AG09319 (cell line): ENCODE measurements at places on chromosomes 7 and 10.

GRCh38 chr10:12906051-12906541 is 95.4 kb downstream of the CCDC3 start:
- DNase-seq, result no peak

DNA sequence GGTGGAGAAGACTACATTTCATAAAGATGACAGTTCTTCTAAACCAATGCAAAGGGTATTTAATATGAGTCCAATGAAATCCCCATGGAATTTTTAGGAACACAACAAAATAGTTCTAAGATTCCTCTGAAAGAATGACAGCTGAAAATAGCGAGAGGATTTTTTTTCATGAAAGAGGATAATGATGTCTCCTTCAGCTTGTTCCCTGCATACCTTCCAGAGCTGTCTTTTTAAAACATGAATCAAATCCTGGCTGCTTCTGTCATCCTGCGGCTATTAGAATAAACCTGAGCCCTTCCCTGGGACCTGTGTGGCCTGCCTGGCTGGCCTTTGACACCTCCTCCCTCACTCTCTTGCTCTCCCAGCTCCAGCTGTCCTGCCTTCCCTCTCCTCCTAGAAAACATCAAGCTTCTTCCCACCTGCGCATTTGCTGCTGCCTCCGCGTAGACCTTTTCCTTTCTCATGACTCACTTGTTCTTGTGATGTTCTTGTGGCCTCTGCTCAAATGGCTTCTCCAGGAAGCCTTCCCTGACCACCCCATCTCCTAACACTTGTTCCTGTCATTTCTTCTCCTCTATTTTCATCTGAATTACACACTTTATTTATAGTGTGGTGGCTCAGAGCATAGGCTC is 57.4 kb downstream of the EEPD1 start:
- no peak for DNase-seq

DNA sequence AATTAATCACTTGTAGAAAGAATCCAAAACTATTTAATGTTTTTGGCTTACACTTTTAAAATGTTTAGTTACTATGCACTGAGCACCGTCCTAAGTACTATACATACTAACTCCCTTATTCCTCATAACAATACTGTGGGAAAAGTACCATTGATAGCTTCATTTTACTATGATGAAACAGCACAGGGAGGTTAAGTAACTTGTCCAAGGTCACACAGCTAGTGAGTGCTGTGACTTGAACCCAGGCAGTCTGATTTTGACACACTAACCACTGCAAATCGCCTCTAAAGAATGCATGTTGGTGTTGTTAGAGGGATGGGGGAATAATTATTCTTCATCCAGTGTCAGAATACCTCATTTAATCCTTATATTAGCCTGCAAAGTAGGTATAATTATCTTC is 1.9 kb upstream of the RELN start:
- DNase-seq, result no peak

- DNase-seq, result no peak
Measured at GRCh38 chr7:97418312-97418711, 300.8 kb downstream of the SDHAF3 start.

DNA sequence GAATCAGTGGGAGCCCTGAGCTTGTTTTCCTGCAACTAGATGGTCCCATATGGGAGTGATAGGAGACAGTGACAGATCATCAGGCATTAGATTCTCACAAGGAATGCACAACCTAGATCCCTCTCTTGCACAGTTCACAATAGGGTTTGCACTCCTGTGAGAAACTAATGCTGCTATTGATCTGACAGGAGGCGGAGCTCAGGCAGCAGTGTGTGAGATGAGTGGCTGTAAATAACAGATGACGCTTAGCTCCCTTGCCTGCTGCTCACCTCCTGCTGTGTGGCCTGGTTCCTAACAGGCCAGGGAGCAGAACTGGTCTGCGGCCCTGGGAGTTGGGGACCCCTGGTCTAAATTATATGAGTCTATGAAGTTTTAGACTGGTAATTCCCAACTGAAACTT is 3.9 kb downstream of the MIOS start:
- DNase-seq, result no peak

- no peak for DNase-seq
Measured at GRCh38 chr10:2150288-2150687, 413.0 kb upstream of the ADARB2 start.

DNA sequence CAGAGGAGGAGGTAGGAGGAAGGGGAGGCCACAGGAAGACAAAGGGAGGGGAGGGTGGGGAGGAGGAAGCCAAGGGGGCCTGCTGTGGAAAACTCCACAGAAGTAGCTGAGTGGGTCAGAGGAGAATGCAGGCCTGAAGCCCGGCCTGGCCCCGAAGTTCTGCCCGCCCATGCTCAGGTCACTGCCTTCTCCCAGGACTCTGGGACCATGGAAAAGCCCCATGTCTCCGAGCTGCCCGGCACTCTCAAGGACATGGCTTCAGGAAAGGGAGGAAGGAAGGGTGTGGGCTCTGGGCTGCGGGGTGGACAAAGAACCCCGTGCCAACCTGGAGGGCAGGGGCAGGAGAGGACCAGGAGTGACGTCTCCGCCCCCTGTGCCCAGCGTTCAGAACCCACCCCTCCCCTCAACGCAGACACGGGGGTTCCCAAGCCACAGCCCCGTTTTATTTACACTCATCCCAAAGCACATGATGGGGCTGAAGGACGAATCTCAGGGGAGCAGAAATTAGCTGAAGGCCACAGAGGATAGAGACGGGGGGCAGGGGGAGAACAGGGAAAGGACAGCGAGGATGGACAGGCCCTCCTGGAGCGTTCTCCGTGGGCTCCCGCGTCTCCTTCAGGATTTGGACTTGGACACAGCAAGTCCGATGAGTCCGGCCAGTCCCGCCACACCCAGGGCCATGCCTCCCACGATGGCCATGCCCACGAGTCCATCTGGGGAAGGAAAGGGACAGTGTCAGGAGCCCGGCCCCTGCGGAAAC is 1.8 kb upstream of the CLDN15 start:
- DNase-seq, result no peak

DNA sequence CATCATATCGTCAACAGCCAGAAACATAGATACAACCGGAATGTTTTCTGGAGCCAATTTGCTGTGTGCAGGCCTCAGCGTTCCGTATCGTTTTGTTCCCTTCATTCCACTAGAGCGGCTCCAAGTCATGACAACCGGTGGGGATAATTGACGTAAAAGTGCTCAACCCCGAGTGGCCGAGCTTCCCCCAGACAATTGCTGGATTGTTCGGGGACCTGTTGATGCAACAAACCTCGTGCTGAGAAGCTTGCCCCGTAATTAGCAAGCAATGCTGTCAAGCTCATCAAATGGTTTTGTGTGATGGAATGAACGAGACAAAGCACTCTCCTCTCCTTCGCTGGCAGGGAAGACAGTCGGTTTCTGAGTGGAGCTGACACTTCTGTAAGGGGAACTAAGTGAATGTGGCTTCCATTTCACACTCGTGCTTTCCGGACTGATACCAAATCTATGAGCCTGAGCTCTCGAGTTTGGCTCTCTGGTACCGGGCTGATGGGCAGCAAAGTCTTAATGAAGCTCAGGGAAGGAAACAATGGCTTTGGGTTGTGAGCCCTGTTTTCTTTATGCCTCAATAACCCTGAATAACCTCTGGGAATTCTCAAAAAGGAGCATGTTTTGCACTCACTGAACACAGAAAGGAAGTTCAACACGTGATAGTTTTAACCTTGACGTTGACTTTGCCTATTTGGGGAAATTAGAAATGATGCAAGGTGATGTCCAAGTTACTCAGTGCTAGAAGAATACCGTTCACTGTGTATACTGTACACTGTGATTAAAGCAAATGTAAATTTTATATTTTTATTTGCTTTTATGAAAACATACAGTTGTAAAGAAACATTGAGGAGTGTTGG is 220.5 kb downstream of the BAMBI start:
- DNase-seq, result no peak

GRCh38 chr10:12269056-12269455 is 73.1 kb downstream of the CDC123 start:
- no peak for DNase-seq

GRCh38 chr7:98165827-98166667 is 45.2 kb upstream of the BHLHA15 start:
- DNase-seq, result no peak

GRCh38 chr10:86958901-86959736 is 720 bp downstream of the SNCG start:
- no peak for DNase-seq

DNA sequence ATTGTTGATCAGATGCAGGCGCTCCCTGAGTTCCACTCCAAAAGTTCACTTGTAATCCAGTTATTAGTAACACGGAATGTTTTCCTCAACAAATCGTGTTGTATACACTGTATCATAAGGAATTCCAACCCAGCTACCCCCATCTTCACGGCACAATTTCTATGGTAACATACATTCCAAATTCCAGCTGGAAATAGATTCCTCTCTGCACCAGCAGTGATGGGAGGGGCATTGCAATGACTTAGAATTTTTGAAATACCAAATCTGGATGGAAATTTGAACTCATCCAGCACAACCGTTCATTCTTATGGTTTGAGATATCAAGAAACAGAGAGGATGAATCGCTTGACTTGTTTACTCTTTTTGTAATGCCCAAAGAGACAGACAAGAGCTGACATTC is 38.9 kb upstream of the RHEB start:
- no peak for DNase-seq

DNA sequence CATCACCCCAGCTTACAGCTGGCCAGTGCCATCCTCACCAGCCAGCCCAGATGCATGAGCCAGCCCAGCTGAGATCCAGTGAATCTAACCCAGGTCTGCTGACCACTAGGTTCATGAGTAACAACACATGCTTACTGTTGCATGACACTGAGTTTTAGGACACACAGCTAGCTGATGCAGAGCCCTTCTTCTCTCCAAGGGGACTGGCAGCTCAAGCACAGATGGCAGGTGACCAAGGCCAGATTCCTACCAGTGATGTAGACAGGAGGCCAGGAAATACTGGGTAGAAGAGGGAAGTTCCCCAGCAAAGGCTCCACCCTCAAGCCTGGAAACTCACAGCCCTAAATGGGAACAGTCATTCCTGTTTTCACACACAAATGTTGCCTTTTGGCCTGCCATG is 236.6 kb downstream of the GRID1 start:
- no peak for DNase-seq

- DNase-seq, result no peak
Measured at GRCh38 chr10:94349327-94349726, 13.4 kb downstream of the NOC3L start.

- DNase-seq, result no peak
Measured at GRCh38 chr10:24884316-24884715, 68.1 kb downstream of the PRTFDC1 start.

DNA sequence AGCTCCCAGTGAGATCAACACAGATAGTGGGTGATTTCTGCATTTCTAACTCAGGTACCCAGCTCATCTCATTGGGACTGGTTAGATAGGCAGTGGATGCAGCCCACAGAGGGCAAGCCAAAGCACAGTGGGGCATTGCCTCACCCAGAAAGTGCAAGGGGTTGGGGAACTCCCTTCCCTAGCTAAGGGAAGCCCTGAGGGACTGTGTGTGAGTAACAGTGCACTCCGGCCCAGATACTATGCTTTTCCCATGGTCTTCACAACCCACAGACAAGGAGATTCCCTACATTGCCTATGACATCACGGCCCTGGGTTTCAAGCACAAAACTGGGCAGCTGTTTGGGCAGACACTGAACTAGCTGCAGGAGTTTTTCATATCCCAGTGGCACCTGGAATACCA is 62.8 kb downstream of the PPP1R3A start:
- DNase-seq, result no peak

GRCh38 chr7:151345576-151346469 is 4.2 kb downstream of the NUB1 start:
- DNase-seq, result no peak

GRCh38 chr7:20404320-20404719 is 73.6 kb downstream of the ITGB8 start:
- no peak for DNase-seq

- no peak for DNase-seq
Measured at GRCh38 chr10:68156373-68157185, 47.3 kb downstream of the MYPN start.

DNA sequence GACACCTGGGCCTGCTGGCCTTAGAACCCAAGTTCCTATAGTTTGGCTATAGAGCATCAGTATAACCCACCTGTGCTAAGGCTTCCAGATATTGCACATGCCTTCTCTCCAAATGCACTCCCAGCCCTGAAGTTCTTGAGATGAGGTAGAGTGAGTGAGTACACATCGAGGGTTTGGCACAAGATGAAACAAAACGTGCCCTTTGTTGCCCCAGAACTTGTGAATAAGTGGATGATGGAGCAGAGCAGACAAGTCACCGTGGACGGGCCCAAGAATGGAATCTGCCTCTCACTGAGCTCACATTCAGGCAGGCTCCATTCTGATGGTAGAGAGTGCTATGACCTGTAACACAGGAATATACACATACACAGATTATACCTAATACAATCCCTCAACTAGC is 73.0 kb upstream of the STK17A start:
- DNase-seq, result no peak

DNA sequence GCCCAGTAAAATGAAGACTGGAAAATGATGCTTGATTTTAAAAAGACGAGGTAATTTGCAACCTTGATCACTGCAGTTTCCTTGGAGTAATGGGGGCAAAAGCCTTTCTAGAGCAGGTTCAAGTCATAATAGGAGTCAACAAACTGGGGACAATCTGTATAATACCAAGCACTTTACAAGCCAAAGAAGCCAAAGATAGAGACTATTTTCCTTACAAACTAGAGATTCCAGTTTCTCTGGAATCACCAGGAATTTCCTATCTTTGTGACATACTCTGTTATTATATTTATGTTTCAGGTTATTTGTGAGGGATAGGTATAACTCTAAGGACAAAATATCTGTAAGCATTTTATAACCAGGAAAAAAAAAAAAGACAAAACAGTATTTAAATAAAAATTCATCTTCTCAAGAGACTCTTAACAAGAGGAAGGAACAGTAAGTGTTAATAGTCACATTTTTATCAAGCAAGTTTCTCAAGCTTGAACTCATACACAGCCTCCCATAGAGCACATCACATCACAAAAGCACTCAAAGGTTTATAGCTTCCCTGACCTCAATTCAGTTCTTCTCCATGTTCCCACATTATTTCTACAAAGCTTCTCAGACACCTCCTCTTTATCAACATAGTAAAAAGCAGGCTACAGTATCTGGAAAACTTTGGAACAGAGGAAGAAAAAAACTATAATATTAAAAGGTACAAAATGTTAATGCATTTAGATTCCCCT is 18.9 kb downstream of the JMJD1C start:
- DNase-seq, result no peak

DNA sequence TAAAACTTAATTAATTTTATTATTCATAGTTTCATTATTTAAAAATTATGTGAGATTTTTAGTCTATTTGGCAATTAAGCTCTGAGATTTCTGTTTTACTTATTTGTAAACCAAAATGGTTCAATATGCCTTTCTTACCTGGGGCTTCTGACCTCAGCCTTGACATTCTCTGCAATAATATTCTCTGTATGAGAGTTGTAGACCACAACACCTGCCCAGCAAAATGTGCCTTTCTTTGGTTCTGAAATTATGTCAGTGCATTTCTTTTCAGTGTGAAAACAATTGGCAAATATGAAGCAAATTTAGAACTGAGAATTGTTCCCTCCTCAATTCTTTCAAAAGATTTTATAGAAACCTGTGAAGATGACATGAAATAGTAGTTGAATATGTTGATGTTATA is 426.4 kb upstream of the FZD8 start:
- no peak for DNase-seq
